ENCODE measurements at places on chromosomes 2 and 18. TPM values are rescaled to one million over a fixed set of nuclear protein-coding genes. Genes with fewer than 3 reads are reported as not detected.

QPCT gene
- 18.6 TPM for total RNA-seq

UPP2 gene
- total RNA-seq = not detected

COQ10B gene
- 23.4 TPM for total RNA-seq

SERPINB13 gene
- total RNA-seq = not detected

EFEMP1 gene
- total RNA-seq = 47.0 TPM

ING5 gene
- total RNA-seq = 23.5 TPM

CRYGC gene
- total RNA-seq = not detected

CYP26B1 gene
- total RNA-seq = 12.9 TPM

GATA6 gene
- 2.2 TPM for total RNA-seq

DAPL1 gene
- total RNA-seq = not detected

CXCR1 gene
- total RNA-seq = not detected

MEP1B gene
- 0.15 TPM for total RNA-seq

EGR4 gene
- total RNA-seq = 0.27 TPM

TCF23 gene
- not detected for total RNA-seq

CLEC4F gene
- not detected for total RNA-seq

CNGA3 gene
- total RNA-seq = not detected

SP9 gene
- 2.9 TPM for total RNA-seq
